ENCODE measurements at places on chromosomes 12 and 14.

DNA sequence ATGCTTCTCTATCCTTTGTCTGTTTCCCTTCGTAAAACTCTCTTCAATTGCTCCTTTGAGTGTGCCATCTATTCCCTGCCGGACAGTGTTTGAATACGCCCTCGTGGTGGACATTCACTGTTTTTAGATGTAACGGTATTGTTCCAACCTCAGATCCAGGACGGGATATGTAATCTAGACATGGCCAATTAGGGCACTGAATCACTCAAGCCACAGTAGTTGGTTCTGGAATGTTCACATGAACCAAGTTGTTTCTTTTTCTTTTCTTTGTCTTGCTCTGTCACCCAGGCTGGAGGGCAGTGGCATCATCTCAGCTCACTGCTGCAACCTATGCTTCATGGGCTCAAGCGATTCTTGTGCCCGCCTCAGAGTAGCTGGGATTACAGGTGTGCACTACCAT, 204.2 kb upstream of the PLXNC1 start:
- no peak for ATAC-seq

DNA sequence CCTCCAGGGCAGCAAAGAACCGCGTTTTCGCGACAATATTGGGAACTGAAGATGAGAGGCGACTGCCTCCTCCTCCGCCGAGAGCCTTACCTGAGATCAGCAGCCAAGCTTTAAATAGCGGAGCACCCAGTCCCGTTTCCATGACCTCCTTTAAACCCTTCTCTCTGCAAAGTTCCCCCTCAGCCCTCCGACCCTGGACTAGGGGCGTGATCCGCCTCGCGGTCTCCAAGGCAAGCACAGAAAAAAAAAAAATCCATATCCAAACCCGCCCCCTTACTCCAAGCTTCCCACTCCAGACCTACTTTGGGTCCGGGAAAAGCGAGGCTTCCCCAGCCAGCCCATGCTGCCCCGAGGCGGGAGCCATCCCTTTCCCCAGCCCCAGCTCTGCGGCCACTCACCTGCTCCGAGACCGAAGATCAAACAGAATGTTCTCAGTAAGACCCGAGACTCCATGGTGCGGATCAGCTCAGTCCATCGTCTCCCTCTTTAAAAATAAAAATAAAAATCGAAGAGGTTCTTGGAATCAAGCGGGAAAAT, 630 bp downstream of the NELL2 start:
- peak; percentile 27 for ATAC-seq

DNA sequence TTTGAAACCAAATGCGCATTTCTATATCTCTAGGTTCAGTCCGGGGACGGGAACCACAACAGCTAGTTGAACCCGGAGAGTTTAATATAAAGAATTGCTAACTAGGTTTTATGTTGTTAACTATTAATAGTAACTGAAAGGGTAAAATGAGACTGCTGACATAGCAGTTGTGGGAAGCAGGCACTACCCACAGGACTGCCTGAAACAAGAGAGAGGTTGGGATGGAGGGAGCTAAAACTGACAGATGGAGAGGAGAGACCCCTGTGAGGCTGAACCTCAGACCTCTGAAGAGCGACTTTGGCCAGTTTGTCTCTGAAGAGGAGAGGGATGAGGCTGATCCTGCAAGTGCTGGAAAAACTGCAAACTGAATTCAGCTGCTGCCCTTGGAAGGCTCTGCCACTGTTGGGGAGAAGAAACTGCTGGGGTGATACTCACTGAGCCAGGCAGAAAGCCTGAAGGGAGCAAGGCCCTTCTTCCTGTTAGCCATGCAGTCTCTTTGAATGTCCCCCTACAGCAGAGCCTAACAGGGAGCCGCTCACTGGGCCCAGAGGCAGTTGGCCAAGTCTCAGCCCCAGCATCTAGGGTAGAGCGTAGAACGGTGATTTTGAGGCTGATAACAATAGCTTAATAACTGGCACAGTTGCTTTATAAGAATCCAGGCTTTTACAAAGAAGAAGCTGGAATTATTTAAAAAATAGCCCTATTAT, 172.2 kb downstream of the NPAS3 start:
- ATAC-seq: no peak

DNA sequence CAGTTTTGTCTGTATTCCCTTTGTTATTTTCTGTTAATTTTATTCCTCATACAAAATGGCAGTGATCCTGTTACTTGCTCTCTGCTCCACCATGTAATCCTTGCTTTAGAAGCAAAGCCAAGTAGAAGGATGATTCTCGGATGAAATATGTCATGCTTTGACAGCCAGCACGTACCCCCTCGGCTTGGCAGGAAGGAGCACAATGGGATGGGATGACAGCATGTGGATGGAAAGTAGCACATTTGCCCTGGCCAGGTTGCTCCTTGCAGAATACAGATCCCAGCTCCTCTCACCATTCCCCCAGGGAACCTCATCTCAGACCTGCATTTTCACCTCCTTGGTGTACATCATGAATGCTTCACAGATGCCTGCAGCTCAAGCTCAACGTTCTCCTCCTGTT, 35.1 kb upstream of the ATF1 start:
- no peak for ATAC-seq

- ATAC-seq: peak; percentile 86
Observed at GRCh38 chr12:89542912-89543592, 17.2 kb upstream of the POC1B start.

DNA sequence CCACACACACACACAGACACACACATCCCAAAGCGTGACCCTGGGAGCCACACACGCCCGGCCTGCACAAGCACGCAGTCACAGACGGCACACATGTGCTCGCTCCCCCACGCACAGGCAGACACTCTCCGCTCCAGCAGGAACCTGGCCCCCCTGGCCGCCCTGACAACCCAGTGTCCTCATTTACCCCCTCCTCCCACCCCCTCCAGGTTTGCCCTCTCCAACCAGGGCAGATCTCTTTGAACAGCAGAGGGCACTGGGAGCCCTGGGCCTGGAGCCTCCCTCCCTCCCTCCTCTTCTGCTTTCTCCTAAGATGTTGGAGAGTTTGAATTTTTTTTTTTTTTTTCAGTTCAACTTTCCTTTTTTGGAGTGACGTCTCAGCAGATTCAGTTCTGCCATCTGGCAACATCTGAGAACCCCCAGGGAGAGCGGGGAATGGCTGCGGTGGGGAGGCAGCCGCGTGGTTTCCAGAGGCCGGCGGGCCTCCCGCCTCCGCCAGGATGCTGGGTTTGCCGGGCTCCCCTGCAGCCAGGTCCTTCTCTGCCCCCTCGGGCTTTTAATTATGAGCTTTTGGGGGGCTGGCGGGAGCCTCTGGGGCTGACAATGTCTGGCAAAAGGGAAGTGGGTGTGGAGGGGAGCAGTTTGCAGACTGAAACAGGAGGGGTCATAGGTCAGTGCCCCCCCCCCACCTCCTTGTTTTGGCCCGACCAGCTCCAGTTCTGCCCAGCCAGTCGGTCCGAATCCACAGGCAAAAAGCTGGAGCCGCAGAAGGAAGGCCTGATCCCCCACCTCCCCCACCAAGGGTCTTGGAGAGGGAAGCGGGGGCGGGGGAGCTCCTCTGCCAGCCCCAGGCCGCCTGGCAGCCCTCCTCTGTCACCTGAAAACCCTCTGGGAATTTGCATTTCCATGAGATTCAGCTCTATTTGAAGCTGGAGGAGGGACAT, 1.3 kb upstream of the NCOR2 start:
- ATAC-seq: no peak

GRCh38 chr14:55580470-55581341, 699 bp downstream of the KTN1 start:
- peak; percentile 53 for ATAC-seq

DNA sequence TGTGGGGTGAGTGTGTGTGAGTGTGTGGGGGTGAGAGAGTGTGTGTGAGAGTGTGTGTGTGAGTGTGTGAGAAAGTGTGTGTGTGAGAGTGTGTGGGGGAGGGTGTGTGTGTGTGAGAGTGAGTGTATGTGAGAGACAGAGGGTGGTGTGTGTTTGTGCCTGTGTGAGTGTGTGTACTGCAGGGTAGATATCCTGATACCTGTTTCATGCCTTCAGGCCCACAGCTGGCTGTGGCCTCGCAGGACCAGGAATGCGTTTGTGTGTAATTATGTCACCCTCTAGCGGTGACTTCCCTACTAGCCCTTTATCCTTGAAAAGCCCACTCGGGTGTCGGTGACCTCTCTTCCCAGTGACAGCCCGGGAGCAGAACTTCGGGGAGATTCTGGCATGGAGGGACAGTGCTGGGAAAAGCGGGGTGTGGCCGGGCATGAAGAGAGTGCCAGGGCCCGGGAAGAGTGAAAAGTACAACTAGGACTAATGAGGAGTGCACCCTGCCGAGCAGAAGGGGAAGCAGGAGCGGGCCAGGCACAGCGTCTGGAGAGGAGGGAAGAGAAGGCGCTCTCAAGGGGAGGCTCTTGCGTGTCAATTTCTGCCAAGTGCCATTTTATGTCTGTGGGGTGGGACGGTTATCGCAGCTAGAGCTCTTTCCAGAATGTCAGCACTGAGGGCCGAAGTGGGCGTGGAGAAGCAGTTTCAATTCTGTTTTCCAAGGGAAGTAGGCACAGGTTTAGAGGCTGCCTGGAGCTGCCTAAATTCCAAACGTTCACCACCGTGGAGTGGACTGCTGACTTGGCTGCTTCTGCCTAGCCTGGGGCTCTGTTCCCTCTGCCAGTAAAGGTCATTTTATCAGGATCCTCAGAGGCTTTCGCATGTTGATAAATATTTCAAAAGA, 11.0 kb upstream of the FBXL14 start:
- peak; percentile 64 for ATAC-seq

- peak; percentile 93 for ATAC-seq
Observed at GRCh38 chr14:61562321-61563161, 132.8 kb upstream of the HIF1A start.

DNA sequence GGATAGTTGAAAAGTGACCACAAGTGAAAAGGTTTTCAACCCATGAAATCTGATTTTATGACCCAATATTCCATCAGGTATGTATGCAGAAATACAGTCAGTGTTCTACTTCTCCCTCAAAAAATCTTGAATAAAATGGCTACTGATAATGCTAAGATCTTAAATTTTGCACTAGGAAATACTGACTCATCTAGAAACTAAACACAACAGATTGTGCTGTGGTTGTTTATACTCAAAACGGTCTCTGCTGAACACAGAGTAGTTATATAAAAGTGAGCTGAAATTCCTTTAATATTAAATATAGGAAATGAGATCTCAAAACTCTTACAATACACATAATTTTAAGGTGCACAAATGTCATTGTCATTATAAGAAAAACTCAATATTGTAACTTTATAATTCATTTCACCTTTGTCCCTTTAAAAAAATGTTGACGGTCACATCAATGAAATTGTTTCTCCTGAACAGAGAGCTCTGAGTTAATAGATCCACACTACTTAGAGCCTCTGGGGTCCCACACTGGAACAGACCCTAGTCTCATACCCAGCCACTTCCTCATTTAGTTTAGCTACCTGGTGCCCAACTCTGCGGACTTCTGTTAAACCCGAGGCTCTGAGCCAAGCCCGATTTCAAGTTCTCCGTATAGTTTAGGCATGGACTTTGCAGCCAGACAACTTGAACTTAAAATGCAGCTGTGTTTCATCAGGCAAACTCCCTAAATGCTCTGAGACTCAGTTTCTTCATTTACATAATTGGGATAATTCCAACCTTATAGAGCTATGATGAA, 9.3 kb downstream of the COCH start:
- peak; percentile 16 for ATAC-seq

DNA sequence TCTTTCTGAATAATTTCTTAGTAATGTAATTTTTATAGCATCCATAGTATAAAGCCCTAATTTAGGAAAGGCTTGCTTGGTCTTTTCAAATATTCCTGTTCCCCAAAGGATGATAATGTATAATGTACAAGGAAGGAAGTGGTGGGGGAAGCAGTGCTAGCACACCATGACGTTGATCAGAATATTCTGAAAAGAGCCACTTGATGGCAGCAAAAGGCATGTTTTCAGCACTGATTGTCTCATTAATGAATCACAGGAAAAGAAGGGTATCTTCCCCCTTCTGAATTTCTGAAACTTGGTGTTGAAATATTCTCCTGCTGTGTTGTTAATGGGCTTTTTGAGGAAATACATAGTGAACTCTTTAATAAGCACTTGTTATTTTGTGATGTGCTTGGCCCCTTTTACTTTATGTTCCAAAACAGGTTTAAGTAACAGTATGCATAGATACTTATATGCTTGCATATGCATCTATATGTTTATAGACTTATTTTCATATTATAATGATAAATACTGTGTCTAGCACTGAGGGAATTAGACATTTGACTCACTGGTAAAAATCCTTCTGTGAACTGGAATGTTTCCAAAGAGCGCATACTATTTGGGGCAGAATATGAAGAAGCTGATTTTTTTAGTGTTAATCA, 122.0 kb downstream of the TMEM117 start:
- ATAC-seq: peak; percentile 37

- no peak for ATAC-seq
Observed at GRCh38 chr12:103846415-103846814, 5.4 kb upstream of the NT5DC3 start.

DNA sequence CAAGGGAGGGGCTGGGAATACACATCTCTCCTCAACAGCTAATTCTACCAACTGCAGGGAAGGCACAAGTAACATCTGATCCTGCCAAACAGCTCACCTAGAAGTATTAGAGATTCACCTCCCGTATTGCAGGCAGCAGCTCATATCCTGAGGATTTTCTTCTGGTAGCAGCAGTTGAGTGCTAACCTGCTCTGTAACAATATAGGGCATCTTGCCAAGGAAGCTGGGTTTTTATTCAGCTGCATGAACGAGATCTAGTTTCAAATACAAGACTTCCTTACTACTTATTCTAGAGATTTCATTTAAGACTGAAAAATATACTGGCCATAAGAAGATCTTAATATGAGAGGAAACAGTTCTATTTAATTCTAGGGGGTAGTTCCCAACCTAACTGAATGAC, 261.4 kb upstream of the USP15 start:
- no peak for ATAC-seq

DNA sequence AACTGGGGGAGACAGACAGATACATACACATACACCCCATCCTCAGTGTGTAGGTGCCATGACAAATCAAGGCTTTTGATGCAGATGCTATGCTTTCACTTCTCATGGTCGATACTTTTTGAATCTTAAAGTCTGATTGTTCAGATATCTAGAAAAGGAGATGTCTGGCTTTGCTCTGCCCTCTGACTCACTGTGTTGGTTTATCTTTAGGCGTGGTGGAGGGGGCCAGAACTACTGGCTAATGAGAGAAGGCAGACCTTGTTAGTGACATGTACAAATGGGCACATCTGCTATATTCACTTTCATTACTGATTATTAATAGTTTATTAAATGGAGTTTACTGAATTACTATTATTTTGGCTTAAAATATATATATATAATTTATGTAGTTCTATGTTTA, 444.3 kb upstream of the RGS6 start:
- ATAC-seq: peak; percentile 45

GRCh38 chr12:116222358-116222757, 55.1 kb downstream of the MED13L start:
- ATAC-seq: peak; percentile 38

DNA sequence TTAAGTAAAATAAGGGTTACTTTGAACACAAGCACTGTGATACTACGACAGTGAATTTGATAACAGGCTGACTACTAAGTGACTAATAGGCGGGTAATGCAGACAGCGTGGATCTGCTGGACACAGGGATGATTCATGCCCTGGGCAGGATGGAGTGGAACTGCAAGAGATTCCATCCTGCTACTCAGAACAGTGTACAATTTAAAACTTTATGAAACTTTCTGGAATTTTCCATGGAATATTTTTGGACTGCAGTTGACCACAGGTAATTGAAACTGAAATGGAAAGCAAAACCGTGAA, 46.0 kb downstream of the YEATS4 start:
- no peak for ATAC-seq

- peak; percentile 98 for ATAC-seq
Observed at GRCh38 chr14:102279688-102280348, 25.1 kb downstream of the MOK start.
